ENCODE measurements at places on chromosomes 6 and 20.

DNA sequence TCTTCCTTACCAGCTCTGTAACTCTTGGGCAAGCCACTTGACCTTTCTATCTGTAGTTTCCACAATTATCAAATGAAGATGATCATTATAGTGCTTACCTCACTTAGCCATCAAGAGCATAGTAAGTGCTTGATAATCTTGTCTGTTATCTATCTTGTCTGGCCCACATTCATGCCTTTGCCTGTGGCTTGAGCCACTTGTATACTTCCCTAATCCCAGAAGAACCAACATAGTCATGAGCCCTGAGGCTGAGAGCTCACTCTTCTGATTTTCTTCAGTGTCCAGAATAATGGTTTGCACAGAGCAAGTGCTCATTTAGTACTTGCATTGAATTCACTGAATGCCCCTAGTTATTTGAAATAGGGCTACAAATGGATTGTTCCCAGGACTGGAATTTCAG is 108.2 kb downstream of the SASH1 start:
- DNase-seq, result no peak

GRCh38 chr6:161117308-161117707 is 125.7 kb downstream of the MAP3K4 start:
- DNase-seq, result no peak

DNA sequence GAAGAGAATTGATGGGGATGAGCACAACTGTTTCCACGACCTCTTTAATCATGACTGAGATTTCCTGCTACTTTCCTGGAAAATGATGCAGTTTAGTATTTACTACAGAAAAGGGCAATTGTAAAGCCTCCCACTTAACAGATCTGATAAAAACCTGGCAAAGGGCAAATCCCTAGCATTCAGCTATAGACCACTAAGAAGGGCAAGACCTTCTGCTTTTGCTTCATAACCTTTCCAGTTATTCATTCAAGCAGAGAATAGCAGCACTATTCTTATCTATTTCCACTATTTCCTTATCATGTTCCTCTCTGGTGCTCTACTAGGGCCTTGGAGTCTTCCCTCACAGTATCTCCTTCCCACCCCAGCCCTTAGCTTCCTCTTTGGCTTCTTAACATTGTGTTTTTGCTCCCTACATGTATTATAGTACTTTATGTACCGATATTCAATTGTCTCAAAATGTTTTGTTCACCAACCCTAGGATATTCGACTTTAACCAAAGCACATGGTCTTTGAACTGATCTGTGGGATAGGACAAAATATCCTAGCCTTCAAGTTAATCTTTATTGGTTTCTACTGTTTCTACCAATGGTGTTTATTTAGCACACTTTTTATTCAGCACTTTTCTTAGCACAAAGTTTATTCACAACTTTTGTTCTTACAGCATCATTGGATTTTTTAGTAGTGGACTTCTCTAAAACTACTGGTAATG is 32.7 kb upstream of the MANEA start:
- no peak for DNase-seq

- no peak for DNase-seq
Measured at GRCh38 chr6:160118620-160119229, 2.9 kb upstream of the SLC22A1 start.

DNA sequence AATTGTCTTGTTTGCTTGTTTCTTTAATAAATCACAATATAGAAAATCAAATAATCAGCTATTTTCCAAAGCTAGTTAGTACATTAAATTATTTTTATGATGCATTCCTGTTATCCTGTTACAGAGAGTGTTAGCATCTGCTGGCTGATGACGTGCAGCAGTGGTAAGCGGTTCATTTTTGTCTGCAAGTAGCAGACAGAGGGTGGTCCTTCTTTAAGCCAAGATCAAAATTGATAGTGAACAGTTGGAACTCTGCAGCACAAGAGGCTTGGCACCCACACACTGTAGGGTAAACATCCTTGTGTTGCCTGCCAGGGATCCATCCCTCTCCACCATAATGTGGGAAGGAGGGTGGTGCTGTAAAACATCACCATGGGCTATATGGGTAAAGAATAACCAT is 158.3 kb downstream of the FRK start:
- DNase-seq, result no peak

GRCh38 chr6:104704191-104704590 is 155.5 kb downstream of the HACE1 start:
- DNase-seq, result no peak

- no peak for DNase-seq
Measured at GRCh38 chr6:11478586-11478985, 59.0 kb upstream of the TMEM170B start.

GRCh38 chr6:9657994-9658393 is 756.9 kb downstream of the TFAP2A start:
- peak; percentile 21 for DNase-seq

GRCh38 chr6:36836111-36837021 is 2.9 kb downstream of the CPNE5 start:
- no peak for DNase-seq

DNA sequence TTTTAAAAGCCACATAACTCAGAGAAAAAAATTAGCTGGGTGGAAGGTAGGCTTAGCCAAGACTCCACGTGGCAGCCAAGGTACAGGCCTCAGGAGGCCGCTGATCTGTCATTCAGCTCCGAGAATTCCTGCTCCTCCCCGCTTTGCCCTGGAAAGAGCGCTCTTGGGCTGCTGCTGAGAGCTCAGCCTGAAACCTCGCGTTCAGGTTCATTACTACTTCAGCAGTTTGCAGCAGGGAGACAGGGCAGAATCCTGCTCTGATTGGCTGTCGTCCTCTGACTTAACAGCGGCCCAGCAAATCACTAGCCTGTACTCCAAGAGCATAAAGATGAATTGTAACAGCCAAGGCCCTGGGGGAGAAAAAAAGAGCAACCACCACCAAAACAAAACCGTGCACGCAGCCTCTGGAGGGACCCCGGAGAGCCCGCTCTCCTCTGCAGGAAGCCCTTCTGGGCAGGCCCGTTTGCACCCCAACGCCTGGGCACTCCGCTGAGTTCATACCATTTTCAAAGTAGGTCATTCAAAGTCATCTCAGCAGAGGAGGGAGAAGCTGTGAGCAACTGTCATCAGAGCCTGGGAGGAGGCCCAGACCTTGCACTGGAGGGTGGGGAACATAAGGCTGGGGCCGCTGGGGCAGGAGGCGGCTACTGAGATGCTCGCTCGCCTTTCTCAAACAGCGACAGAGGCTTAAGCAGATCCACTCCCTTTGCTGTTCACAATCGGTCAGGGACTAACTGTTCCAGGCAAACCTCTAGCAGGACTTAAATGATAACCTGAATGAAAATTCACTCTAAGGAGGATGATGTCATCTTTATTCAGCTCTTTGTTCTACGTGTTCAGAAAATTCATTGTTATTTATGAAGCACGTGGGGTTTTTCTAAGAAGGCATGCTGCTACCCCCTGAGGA is 42.3 kb upstream of the ATXN1 start:
- DNase-seq, result peak; percentile 81

GRCh38 chr6:20259316-20260049 is 47.2 kb upstream of the MBOAT1 start:
- no peak for DNase-seq

- DNase-seq, result no peak
Measured at GRCh38 chr20:25686081-25687067, 10.3 kb downstream of the ZNF337 start.

Measured in renal cortical epithelial cell (primary cell).